ENCODE measurements at places on chromosomes 4 and X. TPM values are rescaled to one million over a fixed set of nuclear protein-coding genes. Genes with fewer than 3 reads are reported as not detected.

Gene PPEF1
- not detected for total RNA-seq

Gene ZCCHC18
- 0.48 TPM for total RNA-seq

Gene LRRC66
- total RNA-seq, result 0.11 TPM

Gene DNASE1L1
- total RNA-seq, result 21.2 TPM

Gene LPAR4
- not detected for total RNA-seq

Gene ZAR1
- not detected for total RNA-seq

Gene PLAC8
- 127 TPM for total RNA-seq

Gene LRP2BP
- total RNA-seq, result 0.70 TPM

Gene SATL1
- not detected for total RNA-seq

Gene C4orf51
- not detected for total RNA-seq

Gene SHROOM2
- total RNA-seq, result not detected

Gene PWWP3B
- total RNA-seq, result not detected

Gene ARHGAP36
- total RNA-seq, result not detected

Gene BEX5
- 1.7 TPM for total RNA-seq

Gene EXOC1L
- total RNA-seq, result not detected

Gene COX7B
- 276 TPM for total RNA-seq

Gene SLC49A3
- total RNA-seq, result 0.16 TPM

Gene CSAG1
- total RNA-seq, result not detected

Gene H2AZ1
- total RNA-seq, result 544 TPM

Gene CCDC110
- total RNA-seq, result not detected

Gene P2RY10
- 69.7 TPM for total RNA-seq

Gene FAM184B
- total RNA-seq, result not detected

Gene H2BW2
- total RNA-seq, result not detected

Gene GAGE12F
- not detected for total RNA-seq

Gene CLCN3
- 30.5 TPM for total RNA-seq

Gene HMGB3
- total RNA-seq, result 42.5 TPM

Gene USP17L17
- not detected for total RNA-seq

Gene SPINK2
- 1.9 TPM for total RNA-seq

Gene ATP1B4
- total RNA-seq, result not detected

Gene NHSL2
- total RNA-seq, result 1.2 TPM

Gene SPON2
- 32.4 TPM for total RNA-seq

Gene RAB33A
- total RNA-seq, result 27.7 TPM

Gene RS1
- not detected for total RNA-seq

Gene GABRQ
- total RNA-seq, result not detected

Gene LGI2
- not detected for total RNA-seq

Gene TENM3
- total RNA-seq, result not detected

Gene HSFX1
- total RNA-seq, result 0.84 TPM

Gene HNRNPDL
- total RNA-seq, result 316 TPM

Measured in T-helper 2 cell treated with Interferon-gamma antibody and Interleukin-4, amounts not matched to agents 100 ng/mL and 5 ng/mL, for 36 hours (primary cell).